ENCODE measurements at places on chromosomes 3 and 15.

GRCh38 chr3:83122774-83123350 lies 1361.4 kb upstream of the GBE1 start:
- no peak for DNase-seq

DNA sequence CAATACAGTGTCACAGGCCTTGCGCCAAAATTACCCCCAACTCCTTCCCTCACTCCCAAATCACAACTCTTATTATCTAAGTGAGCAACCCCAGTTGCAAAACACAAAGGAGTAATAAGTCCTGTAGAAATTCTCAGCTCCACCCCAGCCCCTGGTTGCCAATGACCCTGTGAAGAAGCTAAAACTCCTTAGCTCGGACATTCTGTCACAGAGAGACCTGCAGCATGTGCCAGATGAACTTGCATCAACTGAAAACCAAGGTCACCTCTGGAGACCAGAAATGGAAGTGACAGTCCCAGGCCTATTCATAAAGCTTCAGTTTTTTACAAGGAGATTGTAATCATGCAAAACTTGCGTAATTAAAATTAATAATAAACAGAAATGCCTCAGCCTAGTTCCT lies 55.2 kb downstream of the RBPMS2 start:
- no peak for DNase-seq

GRCh38 chr15:42159381-42160015 lies 3.1 kb upstream of the PLA2G4F start:
- DNase-seq, result no peak

- no peak for DNase-seq
Measured at GRCh38 chr3:106249159-106249558, 380.3 kb upstream of the CBLB start.

- DNase-seq, result no peak
Measured at GRCh38 chr15:78768096-78768495, 43.2 kb downstream of the ADAMTS7 start.

DNA sequence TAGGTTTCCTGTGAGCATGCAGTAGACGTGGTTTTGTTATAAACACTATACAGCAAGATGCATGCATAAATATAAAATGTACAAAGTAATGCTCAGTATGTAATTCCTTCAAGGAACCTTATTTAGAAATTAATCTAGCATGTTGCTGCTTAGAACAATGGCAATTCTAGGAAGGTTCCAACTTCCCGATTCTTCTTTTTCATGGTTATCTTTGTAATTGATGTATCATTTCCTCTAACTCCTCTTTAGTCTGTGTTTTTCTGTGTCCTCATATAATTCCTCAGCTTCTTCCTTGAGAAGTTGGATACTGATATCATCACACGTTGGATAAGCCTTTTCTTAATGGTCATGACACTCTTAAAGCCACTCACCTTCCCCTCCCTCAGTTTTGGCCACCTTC lies 3.5 kb downstream of the TSEN2 start:
- DNase-seq, result no peak

GRCh38 chr15:58401991-58402649 lies 29.7 kb upstream of the LIPC start:
- no peak for DNase-seq

DNA sequence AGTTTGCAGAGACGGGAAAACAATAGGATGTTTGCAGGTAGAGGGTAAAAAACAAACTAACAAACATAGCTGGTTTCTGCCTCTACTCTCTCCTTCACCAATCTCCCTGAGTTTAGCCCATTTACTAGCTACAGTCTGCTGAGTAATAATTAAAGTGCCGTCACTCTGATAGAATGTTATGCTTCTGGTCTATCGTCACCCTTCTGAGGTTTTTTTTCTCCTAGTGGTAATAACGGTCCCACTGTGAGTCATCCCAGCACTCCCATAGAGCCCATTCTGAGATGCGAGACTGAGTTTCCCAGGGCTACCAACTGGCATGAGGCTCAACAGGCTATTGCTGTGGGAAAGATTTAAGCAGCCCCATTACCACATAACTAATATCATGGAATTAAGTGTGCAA lies 56.4 kb downstream of the PLAAT1 start:
- DNase-seq, result no peak

DNA sequence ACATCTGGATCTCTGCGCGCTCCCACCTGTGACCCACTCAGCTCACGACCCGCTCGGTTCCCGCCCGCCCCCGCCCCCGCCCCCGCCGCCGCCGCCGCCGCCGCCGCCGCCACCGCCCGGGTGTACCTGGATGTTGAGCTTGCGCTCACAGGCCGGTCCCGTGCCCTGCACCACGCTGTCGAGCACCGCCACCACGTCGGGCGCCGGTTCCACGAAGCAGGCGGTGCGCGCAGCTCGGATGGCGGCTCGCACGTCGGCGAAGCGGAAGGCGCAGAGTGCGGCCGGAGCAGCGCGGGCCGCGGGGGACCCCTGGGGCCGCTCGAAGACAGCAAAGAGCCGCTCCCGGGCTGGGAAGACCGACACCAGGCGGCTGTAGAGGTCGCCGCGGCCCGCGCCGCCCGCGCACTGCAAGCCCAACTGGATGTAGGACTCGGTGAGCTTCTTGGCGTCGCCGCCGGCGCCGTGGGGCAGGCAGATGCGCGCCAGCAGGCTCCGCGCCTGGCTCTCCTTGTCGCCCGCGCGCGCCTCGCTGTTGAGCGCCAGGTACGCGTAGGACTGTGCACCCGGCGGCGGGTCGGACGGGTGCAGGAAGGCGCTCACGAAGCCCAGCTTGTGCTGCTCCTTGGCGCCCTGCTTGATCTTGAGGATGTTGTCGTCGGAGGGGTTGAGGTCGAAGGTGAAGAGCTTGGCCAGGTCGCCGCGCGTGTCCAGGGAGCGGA lies 1.1 kb downstream of the PLXND1 start:
- no peak for DNase-seq

DNA sequence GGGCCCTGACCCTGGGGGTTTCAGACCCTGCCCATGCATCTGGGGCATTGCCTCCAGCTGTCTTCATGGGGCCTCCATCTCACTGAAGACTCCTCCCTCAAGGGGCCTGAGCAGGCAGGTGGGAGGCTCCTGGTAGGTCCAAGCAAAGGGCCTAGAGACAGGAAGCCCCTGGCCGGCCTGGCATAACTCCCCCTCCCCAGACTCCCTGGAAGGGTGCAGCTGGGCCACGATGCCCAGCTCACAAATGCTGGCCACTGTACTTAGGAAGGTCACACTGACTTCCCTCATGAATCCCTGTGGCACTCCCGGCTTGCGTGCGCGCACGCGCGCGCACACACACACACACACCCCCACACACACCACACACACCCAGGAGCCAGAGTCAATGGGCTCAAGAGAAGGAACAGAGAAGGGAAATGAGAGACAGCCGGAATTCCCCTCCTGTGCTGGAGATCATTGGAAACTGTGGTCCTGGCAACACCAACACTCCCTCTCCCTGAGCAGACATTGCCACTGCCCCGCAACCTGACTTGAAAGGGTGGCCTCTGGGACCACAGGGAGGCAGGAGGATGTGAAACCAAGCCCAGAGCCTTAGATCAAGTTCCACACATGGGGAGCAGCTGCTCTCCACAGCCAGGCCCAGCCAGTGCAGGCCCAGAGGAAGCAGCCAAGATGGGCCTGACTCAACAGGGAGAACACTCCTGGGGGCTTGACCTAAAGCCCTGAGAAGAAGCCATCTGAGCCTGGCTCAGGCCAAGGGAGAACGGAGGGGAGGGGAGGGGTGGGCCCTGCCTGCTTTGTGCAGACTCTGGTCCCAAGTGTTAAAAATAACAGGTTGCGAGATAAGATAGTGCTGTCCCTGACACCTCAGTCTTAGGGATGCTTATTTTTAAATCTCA lies 69.7 kb downstream of the SCN5A start:
- no peak for DNase-seq

GRCh38 chr3:5231074-5231473 lies 43.6 kb downstream of the EDEM1 start:
- DNase-seq, result no peak

- no peak for DNase-seq
Measured at GRCh38 chr15:84991014-84991712, 9.5 kb downstream of the PDE8A start.

DNA sequence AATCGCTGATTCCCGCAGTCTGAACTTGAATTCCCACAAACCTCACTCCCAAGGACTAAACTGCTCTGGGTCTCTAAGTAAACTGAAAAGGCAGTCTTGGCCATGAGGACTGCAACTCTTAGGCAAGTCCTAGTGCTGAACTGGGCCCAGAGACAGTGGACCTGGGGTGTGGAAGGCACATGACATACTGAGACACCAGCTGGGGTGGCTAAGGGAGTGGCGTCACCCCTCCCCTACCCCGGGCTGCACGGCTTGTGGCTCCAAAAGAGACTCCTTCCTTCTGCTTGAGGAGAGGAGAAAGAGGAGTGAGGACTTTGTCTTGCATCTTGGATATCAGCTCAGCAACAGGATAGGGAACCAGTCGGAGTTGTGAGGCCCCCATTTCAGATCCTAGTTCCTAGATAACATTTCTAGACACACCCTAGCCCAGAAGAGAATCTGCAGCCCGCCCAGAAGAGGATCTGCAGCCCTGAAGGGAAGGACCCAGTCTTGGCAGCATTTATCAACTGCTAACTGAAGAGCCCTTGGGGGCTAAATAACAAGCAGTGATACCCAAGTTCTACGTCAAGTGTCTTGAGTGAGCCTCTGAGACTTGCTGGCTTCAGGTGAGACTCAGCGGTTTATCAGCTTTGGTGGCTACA lies 110.7 kb upstream of the C3orf80 start:
- no peak for DNase-seq

- DNase-seq, result no peak
Measured at GRCh38 chr3:59253523-59253922, 203.7 kb upstream of the CFAP20DC start.

DNA sequence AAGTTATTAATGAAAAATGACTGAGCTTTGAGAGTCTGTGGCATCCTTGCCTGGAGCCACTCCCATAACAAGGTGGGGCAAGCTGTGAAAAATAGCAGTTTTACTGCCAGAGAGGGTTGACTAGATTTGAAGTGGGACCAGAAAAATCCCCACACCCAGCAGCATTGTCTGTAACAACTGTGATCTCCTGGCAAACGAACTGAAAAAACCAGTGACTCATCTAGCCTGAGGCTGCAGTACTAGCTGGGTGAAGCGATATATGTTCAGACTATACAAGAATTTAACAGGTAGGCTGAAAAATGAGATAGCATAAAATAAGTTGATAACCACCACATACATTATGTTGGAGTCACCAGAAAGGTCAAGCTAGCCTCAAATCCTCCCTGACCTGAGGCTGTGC lies 64.0 kb downstream of the DPH6 start:
- DNase-seq, result no peak

DNA sequence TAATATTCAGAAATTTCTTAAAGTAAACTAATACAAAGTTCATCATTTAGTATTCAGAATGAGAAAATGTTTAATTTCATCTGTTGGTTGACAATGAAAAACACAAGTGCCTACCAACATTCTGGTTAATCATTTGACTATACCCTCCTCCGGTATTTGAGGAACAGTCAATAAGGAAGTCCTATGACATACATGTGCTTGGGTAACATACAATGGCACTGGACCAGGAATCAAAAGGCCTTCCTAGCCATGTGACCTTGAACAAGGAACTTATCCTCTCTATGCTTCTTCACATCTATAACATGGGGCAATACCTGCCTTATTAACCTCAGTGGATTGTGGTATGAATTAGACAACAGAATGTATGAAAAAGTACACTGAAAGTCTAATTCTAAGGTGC lies 65.8 kb downstream of the ZNF280D start:
- no peak for DNase-seq

DNA sequence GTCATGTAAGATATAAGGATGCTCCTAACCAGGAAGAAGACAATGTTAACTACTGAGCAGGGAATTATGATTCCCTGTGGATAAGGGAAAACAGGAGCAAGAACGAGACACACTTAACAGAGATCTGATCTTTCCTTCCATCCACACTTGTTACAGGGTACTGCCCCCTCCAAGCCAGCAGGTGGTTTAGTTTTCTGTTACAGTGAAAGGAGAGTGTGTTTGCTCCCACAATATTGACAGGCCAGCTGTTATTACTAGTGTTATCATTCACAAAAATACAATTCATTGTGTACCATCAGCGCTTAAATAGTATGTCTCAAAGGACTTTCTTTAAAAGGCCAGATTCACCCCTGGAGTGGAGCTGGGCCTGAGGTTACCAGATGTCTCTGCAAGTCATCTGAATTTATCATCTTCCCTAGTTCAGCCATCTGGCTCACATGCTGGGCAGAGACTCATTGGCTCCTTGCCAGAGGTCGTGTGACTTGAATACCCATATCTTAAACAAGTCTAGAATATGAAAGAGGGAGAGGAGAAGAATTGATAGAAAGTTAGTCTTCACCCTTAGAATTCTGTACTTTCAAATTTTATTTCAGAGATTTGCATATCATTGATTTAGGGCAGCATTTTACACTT lies 16.8 kb upstream of the FMN1 start:
- DNase-seq, result no peak

- no peak for DNase-seq
Measured at GRCh38 chr3:131892331-131892730, 142.5 kb downstream of the CPNE4 start.
